ENCODE measurements at places on chromosomes 3 and 15. TPM values are rescaled to one million over a fixed set of nuclear protein-coding genes. Genes with fewer than 3 reads are reported as not detected.
A peak's percentile ranks its signal among the peaks of the same experiment; 100 is the strongest.

CPN2 gene
- total RNA-seq: not detected

IL12A gene
- 2.3 TPM for total RNA-seq

GRCh38 chr3:81778678-81779182 is 17.3 kb upstream of the GBE1 start:
- peak; percentile 23 for DNase-seq

DNA sequence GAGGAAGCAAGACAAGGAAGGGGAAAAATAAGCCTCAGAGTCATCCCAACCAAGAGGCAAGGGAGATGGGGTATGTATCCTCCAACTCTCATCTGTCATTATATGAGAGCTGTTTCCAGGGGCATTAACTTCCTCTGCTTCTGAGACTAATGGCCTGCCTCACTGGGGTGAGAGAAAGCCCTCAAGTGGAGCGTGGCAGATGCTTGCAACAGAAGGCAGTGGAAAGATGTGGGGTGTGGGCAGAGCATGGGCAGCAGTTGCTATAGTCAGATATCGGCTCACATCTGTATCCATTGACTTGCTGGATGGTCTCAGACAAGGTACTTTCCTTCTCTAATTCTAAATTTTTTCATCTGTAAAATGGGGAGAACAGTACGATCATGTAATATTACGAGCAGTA is 81.7 kb upstream of the PLCL2 start:
- DNase-seq: no peak

- no peak for DNase-seq
Observed at GRCh38 chr3:161848376-161848775, 351.8 kb downstream of the OTOL1 start.

- DNase-seq: no peak
Observed at GRCh38 chr3:27910456-27910855, 188.3 kb upstream of the EOMES start.

DNA sequence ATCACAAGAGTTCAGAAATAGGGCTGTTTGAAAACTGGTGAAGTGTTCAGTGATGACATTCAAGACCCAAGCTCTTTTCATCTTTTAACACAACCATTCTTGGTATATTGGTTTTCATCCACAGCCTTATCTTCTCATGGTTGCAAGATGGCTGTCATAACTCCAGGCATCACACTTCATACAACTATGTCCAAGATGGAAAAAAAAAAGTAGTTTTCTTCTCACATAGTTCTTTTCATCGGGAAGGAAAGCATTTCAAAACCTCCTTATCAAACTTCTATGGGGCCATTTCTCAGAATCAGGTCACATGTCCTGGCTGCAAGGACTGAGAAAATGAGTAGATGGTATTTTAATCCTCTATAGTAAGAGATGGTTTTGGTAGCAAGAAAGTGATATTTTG is 21.1 kb upstream of the MFSD1 start:
- DNase-seq: no peak

GRCh38 chr3:142817897-142818296 is 71.0 kb downstream of the PCOLCE2 start:
- DNase-seq: no peak
